ENCODE measurements at places on chromosomes 4 and X.
A peak's percentile ranks its signal among the peaks of the same experiment; 100 is the strongest.

- DNase-seq: no peak
These were observed 143.2 kb downstream of the BMP15 start for GRCh38 chrX:51053741-51054140.

DNA sequence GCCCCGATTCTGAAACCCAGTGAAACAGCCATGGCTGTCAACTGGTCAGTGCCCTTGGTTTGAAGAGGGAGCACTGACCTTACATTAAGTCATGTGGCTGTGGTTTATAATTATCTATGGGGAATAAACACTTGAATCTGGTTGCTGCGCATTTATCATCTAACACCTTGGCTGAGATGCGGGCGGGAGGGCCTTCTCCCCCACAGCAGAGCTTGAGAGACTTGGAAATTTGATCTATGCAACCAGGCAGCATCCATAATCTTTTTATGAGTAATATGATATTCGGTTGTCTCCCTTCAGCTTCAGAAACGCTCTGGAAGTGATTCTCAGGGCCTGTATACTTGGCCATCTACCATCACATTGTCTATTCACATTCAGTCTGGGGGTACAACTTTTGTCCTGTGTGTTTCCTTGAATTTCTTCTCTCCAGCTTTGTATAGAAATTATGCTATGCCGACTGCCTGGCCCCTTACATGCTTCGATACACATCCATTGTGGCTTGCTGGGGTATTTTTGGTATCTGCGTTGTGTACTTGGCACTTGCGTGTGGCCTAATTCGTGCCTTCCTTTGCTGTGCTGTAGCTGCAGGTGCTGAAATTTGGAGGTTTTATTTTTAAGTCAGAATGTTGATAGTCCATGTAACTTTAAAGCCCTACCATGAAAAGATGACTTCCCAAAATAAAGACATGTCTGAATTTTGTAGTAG lies 321.6 kb downstream of the ARHGAP10 start:
- no peak for DNase-seq

DNA sequence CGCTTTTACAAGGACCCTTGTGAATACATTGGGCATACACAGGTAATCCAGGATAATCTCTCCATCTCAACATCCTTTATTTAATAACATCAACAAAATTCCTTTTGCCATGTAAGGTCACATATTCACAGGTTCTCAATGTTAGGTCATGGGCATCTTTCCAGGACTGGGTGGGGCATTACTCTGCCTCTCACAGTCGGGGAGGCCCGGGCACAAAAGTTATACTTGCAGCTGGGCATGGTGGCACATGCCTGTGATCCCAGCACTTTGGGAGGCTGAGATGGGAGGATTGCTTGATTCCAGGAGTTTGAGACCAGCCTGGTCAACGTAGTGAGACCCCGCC lies 93.7 kb upstream of the AP1S2 start:
- no peak for DNase-seq

DNA sequence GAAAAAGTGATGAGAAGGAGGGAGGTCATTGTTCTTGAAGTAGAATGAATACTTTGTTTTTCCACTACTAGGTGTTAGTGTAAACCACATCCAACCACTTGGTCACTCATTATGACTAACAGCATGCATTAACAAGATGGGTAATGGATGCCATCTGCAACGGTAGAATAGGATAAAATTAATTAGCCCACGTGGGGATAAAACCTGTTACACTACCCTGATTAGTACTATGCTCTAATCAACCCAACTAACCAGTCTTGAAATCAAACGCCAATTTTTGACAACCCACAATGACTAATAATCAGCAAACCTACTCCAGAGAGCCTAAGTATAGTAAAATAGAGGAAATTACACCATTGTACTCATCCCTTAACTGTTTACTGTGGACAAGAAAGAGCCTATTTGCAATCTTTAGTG lies 93.4 kb upstream of the MCF2 start:
- no peak for DNase-seq

DNA sequence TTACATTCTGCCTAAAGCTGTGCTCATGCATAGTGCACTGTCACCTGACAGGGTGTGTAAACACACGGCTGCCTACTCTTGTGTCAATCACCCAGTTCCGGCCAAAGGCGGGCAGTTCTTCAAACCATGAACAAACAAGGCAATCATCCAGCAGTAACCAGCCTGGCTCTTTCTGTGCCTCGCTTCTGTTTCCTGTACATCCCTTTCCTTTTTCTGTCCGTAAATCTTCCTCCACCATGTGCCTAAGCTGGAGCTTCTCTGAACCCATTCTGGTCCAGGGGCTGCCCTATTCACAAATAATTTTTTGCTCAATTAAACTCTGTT lies 60.8 kb upstream of the CBR4 start:
- no peak for DNase-seq

- DNase-seq: peak; percentile 36
These were observed 1.8 kb downstream of the SH3BP2 start for GRCh38 chr4:2794486-2795299.

Data from RKO (cell line).